ENCODE measurements at places on chromosomes 1 and 21.

- DNase-seq, result no peak
Measured at GRCh38 chr1:225906467-225906866, 17.5 kb upstream of the LEFTY1 start.

GRCh38 chr21:33208534-33208933, 21.2 kb upstream of the IFNAR2 start:
- no peak for DNase-seq

GRCh38 chr1:173168941-173169340, 38.2 kb downstream of the TNFSF4 start:
- DNase-seq, result no peak

DNA sequence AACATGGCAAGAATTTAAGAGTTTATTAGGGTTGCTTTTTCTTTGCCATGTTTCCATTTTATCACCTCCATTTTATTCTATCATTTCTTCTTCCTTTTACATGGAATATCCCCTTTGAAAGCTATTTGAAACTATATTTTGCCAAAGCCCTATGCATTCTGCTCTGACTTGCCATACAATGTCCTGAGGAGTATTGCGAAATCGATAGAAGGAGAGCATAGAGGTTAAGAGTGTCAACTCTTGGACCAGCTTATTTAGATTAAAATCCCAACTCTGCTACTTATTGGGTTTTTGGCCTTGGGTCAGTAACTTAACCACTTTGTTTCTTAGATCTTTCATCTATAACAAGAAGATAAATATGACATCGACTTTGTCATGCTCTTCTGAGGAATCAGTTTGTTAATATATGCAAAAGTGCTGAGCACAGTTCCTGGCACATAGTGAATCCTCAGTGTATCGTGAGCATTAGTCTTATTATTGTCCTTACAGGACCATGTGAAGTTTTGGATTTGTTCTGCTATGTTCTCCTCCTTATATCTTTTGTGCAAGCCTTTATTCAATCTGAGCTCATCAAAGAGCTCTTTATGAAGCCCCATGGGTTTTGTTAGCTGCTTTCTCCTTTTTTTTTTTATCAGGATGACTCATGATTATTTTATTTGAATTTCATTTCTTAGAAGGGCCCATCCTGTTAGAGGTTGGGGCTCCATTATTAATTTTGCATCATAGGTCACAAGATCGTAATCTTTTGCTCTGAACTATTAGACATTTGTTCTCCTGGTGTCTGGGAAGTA, 17.6 kb downstream of the ACKR1 start:
- no peak for DNase-seq

GRCh38 chr21:34997294-34997693, 51.8 kb downstream of the RUNX1 start:
- DNase-seq, result no peak

DNA sequence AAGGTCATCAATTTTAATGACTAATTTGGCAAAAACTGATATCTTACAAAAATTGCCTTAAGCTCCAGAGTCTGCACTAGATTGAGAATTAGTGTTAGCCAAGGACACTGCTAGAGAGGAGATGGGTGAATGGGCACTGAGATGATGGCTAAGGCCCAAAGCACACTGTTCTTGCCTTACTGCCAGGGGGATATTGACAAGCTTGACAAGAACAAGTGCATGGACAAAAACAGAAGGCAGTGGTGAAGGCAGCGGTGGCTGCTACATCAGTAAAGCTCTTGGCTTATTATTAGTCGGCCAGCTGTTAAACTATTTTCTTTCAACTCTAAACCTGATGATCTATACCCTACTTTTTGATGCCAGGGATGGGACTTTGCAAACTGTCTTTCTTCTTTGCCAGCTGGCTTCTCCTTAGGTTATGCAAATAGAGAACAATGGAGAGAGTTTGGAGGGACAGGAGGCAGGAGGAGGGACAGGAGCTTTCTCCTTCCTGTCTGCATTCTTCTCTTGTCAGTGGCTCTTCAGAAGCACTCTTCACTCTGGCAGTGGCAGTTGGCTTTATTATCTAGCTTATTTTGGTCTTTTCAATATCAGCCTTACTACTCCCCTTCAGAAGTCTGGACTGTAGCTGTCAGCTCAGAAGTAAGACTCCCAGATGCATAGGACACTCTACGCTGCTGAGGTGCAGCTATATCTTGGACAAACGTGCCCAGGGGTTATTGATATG, 853.5 kb upstream of the TMPRSS15 start:
- DNase-seq, result no peak

GRCh38 chr1:72936151-72936740, 653.9 kb upstream of the NEGR1 start:
- DNase-seq, result no peak

DNA sequence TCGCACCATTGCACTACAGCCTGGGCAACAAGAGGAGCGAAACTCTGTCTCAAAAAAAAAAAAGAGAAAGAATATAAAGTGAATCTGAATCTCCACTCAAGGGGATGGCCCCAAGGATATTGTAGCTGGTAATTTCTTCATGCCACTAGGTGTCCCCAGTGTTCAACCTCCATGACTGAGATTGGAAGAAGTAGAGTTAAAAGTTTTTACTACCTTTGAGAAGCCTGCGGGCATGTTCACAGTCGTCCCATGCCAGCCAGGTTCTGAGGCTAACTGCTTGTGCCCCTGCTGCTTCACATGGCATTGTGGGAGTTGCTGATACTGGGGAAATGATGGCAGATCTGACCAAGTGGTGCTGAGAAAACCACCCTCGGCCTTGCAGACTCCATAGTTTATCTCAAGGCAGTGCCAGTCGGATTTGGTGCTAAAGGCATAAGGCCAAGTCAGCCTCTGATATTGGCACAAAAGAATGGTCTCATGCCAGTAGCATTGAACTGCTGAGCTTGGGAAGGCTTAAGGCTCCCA, 10.8 kb upstream of the SHISA4 start:
- no peak for DNase-seq

DNA sequence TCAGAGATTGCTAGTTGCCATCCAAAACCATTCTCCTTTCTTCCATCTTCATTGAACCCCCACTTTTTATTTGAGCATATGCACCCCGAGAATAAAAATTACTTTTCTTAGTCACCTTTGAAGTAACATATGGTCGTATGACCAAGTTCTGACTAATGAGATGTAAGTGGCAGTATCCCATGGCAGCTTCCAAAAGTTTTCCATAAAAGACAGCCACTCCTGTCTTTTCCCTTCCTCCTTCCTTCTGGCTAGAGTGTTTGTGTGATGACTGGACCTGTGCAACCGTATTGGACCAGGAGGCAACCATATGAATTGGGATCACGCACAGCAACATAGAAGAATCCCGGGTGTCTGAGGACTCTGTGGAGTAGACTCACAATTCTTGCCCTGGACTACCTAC, 41.1 kb upstream of the CCSAP start:
- DNase-seq, result no peak

DNA sequence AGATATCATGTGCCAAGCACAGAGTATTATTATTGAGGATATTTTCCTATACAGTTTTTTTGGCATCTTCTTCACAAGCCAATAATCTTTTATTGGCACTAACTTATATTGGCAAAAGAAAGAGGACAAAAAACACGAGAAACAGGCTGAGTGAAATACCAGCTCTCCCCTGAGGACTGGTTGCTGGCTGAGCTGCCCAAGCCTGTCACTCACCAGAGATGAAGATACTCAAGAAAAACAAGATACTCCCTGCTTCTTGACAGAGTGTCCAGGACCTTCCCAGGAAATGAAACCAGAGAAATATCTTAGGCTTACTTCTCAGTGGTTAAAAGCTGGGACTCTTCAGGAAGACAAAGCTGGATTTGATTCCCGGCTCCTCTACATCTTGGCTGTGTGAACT, 35.9 kb upstream of the ATP1B1 start:
- no peak for DNase-seq

DNA sequence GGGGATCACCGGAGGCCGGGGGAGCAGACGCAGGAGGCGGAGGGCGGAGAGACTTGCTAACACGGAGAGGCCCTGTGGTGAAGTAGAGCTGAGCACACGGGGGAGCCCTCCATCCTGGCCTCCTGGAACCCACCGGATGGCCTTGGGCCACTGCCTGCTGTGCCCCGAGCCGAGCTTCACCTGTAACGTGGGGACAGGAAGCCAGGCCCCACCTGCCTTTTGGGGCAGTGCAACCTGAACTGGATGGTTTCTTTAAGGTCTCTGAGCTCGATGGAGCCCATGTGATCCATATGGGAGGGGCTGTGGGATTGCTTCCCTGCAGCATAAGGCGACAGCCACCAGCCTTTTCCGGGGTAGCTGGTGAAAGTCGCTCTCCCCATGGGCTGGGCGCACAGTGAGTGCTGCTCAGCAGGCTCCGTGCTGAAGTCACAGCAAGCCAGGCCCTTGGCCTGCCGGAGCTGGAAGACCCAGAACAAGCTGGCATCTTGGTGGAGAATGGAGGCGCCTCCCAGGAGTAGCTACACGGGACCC, 35.8 kb downstream of the TFF3 start:
- no peak for DNase-seq

GRCh38 chr1:26887125-26887524, 3.0 kb downstream of the GPN2 start:
- no peak for DNase-seq

GRCh38 chr1:29669912-29670311, 433.6 kb downstream of the PTPRU start:
- no peak for DNase-seq

DNA sequence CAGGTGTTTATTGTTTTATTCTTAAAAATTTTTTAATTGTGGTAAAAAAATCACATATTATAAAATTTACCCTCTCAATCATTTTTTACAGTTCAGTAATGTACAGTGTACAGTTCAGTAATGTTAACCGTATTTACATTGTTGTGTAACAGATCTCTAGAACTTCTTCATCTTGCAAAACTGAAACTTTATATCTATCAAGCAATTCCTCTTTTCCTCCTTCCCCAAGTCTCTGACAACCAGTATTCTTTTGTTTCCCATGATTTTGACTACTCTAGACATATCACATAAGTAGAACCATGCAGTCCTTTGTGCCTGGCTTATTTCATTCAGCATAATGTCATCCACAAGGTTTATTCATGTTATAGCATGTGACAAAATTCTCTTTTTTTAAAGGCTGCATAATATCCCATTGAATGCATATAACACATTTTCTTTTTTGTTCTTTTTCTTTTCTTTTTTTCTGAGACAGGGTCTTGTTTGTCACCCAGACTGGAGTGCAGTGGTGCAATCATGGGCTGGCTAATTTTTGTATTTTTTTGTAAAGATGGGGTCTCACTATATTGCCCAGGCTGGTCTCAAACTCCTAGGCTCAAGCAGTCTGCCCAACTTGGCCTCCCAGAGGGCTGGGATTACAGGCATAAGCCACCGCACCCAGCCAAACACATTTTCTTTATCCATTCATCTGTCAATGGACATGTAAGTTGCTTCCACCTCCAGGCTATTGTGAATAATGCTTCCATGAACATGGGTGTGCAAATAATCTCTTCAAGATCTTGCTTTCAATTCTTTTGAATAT, 17.2 kb upstream of the RCSD1 start:
- no peak for DNase-seq

- no peak for DNase-seq
Measured at GRCh38 chr1:190949939-190950338, 472.3 kb upstream of the BRINP3 start.

- DNase-seq, result no peak
Measured at GRCh38 chr1:229841230-229841629, 215.2 kb downstream of the URB2 start.

DNA sequence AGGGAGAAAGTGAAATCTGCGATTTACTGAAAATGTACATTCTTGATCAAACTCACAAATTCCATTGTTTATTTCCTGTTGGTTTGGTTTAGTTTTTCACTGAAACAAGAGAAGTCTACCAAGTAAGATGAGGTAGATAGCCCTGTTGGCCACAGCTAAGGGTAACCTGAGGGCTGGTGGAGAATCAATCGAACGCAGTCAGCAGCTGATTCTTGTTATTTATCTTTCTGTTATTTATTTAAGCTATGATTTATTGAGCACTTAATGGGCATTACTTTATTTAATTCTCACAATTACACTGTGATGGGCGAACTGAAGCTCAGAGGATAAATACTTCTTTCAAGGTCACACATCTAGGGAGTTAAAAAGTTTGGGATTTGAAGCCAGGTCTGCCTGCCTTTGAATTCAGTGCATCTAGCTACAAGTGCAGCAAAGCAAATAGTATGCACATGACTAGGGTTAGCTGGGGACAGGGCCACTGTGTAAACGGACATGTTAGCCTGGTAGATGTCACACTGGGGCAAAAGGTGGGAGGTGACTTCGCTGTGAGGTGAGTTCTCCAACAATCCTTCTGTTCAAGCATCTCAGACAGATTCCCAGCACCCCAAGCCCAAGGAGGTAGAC, 106.5 kb upstream of the GADD45A start:
- DNase-seq, result no peak

GRCh38 chr1:13760340-13760739, 60.4 kb downstream of the PRDM2 start:
- DNase-seq, result no peak

DNA sequence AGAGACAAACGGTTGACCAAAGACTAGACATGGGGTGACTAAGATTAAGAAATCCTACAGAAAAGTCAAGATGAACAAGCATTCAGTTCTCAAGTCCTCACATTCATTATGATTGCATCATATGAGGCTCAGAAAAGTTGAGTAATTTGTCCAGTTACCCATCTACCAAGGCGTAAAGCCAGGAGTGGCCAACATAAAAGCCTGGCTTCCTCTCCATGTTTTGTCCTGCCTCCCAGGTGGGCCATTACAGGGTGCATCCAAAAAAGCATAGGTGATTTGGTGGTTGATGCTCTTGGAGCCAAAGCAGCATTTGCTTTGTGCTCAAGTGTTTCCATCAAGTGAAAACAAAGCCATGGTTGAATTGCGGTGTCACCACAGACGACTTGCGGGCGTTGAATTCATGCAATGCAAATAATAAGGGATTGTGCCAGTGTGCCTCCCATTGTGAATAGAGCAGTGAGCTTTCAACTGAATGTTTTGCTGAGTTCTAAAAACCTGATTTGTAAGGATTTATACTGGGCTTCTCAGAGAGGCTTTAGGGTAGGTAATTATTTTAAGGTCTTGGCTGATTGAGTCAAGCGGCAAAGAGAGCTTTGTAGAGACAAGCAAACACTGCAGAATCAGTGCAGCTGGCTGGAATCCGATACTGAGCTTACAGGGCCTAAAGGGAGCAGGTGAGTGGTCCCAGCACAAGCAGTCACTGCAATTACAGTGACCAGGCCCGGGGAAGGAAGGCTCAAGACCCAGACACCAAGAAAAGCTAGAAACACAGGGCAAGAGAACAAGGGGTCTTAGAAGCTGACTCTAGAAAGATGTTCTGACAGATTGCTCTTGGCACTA, 54.1 kb downstream of the KCNJ15 start:
- DNase-seq, result no peak

- no peak for DNase-seq
Measured at GRCh38 chr1:42746436-42747105, 6.5 kb upstream of the CLDN19 start.

Measured in activated effector memory CD4-positive, alpha-beta T cell treated with Interleukin-2 at 50 U/mL for 16 hours (primary cell).